HepG2 (cell line): ENCODE measurements at places on chromosomes 7 and 10. TPM values are rescaled to one million over a fixed set of nuclear protein-coding genes. Genes with fewer than 3 reads are reported as not detected.

Gene METTL27
- 1.2 and 2.0 TPM in 2 replicates for total RNA-seq

Gene NYAP1
- total RNA-seq: 0.15 TPM in 2 replicates

Gene CUBN
- 0.08 and 0.27 TPM in 2 replicates for total RNA-seq

Gene COG5
- 31.3 and 50.0 TPM in 2 replicates for total RNA-seq

GRCh38 chr10:22832851-22833250, 95.0 kb upstream of the ARMC3 start:
- no peaks in the 10 kb centered on the region for H3K36me3 ChIP-seq
- H3K27me3 ChIP-seq: no peaks in the 10 kb centered on the region
- no peak overlapping the region for H3K4me3 ChIP-seq
- no peak for DNase-seq
- no peak overlapping the region for H3K27ac ChIP-seq

DNA sequence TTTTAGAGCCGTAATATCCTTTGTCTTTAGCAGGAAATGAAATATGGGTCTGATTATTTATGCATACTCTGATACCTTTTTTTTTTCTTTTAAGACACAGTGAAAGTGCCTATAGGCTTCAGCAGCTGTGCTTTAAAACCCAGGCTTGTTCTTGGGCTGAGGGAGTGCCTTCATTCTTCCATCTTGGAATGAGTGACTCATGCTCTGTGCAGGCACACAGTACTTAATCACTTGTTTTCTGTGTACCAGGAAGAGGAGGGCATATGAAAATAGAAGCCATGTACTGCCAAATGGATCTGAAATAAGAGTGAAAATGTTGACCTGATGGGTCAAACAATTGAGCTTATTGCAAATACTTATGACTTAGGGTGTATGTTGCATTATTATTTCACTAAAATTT, 12.0 kb downstream of the INPP5F start:
- no peaks in the 10 kb centered on the region for H3K36me3 ChIP-seq
- peaks cover 64% of the 10 kb centered on the region for H3K4me1 ChIP-seq
- no peaks in the 10 kb centered on the region for H3K27me3 ChIP-seq
- no peak overlapping the region for H3K4me3 ChIP-seq

- no peaks in the 10 kb centered on the region for H3K27me3 ChIP-seq
- H3K27ac ChIP-seq: no peak overlapping the region
- no peak overlapping the region for H3K4me3 ChIP-seq
Observed at GRCh38 chr10:100600218-100600617, 64.5 kb downstream of the HIF1AN start.

DNA sequence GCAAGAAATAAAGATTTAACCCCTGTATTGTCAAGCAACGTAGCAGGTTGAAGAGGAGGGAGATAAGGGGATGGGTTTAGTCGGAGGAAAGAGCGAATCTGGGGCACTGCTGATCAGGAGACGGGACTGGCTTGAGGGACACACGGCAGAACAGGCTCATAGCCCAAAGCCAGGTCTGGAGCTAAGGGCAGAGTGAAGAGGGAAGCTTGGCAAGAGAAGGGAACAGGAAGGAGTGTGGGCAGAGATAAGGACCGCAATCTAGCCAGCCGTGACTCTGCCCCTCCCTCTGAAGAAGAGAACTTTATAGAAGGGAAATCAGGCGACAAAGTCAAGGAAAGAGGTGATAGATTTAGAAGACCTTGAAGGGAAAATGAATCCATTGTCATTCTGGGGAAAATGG, 67.6 kb downstream of the CAV1 start:
- peaks cover 9% of the 10 kb centered on the region; the same call in 1 of the 3 replicates for H3K27me3 ChIP-seq
- no peak overlapping the region for H3K4me3 ChIP-seq
- no peaks in the 10 kb centered on the region for H3K36me3 ChIP-seq
- DNase-seq: no peak
- H3K4me1 ChIP-seq: peaks cover 32% of the 10 kb centered on the region
- H3K27ac ChIP-seq: no peak overlapping the region

DNA sequence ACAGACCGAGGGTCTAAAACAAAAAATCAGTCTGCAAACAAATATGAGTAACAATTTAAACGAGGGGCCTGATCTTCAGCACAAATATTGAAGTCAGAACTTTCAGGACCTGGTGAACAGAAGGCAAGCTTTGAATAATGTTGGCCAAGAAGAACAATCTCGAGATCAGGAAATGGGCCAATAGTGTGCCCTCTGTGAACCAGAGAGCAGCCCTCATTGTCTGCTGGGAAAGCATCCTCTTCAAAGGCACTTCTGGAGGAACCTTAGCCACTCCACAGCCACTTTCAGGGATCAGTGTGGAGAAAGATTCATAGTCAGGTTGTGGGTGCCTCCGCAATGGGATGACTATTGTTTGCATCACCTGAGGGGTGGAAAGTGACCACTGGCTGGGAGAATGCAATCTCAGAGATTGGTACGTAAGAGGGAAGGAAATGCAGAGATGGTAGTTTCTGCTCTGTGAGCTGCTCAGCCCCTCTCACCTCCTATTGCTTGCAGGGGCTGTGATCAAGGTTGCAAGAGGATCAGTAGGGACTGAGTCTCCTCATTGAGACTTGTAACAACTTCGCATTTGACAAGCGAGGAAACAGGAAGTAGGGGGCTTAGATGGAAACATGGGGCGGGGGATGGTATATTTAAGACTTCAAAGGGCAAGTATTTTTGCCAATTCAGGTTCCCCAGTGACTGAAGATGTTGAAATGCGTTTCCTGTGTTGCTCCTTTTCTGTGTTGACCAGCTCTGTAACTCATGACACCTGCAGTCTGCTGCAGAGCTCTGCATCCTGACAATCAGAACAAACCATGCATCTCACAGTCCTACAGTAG, 28.4 kb upstream of the IFRD1 start:
- H3K4me1 ChIP-seq: peaks cover 65% of the 10 kb centered on the region
- DNase-seq: peak; percentile 74
- H3K36me3 ChIP-seq: no peaks in the 10 kb centered on the region

DNA sequence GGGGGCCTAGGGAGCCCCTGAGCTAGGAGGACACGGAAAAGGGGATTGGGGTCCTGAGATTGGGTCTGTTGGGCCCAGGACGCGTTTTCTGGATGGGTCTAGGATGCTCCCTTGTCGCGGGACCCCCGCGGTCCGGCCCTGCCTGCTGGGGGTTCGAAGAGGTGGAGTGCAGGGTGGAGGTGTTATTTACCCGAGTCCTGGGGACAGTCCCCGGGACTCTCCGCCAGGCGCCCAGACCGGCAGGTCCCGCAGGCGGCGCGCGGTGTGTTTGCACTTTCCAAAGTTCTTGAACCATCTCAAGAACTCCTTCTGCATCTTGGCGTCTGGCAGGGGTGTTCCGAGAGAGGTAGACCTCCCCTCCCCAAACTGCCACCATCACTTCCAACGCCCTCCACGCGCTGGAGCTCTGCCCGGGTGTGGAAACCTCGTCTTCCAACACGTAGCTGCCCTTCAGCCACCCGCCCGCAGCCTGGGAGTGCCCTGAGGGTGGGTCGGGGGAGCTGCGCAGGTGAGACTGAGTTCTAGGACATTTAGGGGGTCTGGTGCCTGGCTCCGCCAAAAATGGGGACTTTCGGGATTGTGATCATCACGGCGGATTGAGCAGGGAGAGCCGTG, 569 bp downstream of the CAV1 start:
- H3K27ac ChIP-seq: no peak overlapping the region
- H3K36me3 ChIP-seq: no peaks in the 10 kb centered on the region
- no peak for DNase-seq
- H3K4me1 ChIP-seq: peaks cover 21% of the 10 kb centered on the region

DNA sequence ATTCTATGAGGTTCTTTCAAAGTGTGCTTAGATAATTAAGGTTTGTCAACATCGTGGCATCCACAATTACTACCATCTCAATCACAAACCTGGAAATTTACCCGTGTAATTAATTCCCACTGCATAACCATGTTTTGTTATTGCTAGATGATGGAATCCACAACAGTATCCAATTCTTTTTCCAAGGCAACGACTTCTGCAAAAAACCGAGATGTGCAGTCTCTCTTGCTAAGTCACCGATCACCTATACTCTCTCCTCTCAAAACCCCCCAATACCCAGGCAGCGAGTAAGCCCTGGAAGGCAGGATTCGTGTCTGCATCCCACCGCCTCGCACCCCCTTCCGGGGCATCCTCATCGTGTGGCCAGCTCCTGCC, 678 bp upstream of the EIF4H start:
- peak overlapping the region; percentile 77 for H3K27ac ChIP-seq
- H3K36me3 ChIP-seq: peaks cover 5% of the 10 kb centered on the region
- H3K4me1 ChIP-seq: peaks cover 50% of the 10 kb centered on the region
- peak overlapping the region; percentile 98 for H3K4me3 ChIP-seq
- no peaks in the 10 kb centered on the region; the same call in 2 of the 3 replicates for H3K27me3 ChIP-seq

DNA sequence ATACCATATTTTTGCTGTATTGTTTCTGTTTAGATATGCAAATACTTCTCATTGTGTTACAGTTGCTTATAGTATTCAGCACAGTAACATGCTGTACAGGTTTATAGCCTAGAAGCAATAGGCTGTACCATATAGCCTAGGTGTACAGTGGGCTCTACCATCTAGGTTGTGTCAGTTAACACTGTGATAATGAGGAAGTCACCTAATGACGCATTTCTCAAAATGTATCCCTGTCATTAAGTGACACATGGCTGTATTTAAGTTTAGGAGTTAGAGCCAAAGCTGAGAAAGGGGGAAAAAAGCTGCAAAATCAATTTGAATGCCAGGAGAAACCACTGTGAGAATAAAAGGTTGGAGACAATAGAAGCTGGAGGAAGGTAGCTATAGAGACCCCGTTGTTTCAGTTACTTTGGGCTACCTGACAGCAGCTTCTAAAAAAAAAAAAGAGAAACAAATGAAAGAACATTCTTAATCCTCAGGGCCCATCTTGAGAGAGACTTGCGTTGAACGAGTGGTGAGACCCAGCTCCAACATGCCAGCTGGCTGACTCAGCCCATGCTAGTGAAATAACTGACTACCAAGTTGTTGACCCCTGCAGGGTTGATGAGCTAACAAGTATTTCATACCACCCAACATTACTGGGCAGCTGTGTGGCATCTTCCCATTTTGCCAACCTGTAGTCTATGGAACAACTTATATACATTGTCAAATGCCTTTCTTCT, 8.7 kb downstream of the STARD3NL start:
- no peaks in the 10 kb centered on the region for H3K27me3 ChIP-seq
- no peaks in the 10 kb centered on the region for H3K36me3 ChIP-seq
- no peak overlapping the region for H3K27ac ChIP-seq
- H3K4me3 ChIP-seq: no peak overlapping the region
- DNase-seq: no peak
- H3K4me1 ChIP-seq: no peaks in the 10 kb centered on the region

DNA sequence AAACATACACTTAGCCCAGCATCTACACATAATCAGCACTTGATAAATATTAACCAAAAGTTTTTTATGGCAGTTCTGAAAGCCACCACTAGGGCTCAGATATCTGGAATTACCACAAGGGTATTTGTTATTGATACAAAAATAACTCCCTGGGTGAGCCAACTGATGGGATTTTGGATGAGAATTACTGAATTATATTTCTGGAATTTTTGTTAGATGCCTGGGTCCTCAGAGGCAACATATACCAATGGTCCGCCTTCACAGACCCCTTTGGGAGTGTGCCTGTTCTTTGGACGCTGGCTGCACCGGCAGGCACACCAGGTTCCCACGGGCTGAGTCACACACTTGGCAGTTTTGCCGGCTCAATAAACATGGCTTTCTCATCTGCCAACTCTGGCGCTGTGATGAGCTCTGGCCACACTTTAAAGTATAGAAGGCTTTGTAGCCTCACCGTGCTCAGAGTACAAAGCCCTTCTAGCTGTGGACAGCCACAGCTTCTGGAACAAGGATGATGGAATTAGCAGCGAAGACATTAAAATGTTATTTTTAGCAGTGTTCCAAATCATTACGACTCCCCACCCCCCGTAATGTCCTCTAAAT, 24.5 kb upstream of the EEPD1 start:
- H3K36me3 ChIP-seq: no peaks in the 10 kb centered on the region
- peak; percentile 76 for DNase-seq
- peaks cover 1% of the 10 kb centered on the region; the same call in 1 of the 2 replicates for H3K27me3 ChIP-seq
- no peak overlapping the region for H3K27ac ChIP-seq
- H3K4me3 ChIP-seq: peak overlapping the region; percentile 42

GRCh38 chr10:132509506-132510173, 27.9 kb upstream of the INPP5A start:
- peaks cover 41% of the 10 kb centered on the region for H3K27me3 ChIP-seq
- peaks cover 2% of the 10 kb centered on the region; the same call in 1 of the 2 replicates for H3K4me1 ChIP-seq
- DNase-seq: no peak
- H3K36me3 ChIP-seq: no peaks in the 10 kb centered on the region
